Memory B cell (primary cell): ENCODE measurements at places on chromosomes 12 and 14.

DNA sequence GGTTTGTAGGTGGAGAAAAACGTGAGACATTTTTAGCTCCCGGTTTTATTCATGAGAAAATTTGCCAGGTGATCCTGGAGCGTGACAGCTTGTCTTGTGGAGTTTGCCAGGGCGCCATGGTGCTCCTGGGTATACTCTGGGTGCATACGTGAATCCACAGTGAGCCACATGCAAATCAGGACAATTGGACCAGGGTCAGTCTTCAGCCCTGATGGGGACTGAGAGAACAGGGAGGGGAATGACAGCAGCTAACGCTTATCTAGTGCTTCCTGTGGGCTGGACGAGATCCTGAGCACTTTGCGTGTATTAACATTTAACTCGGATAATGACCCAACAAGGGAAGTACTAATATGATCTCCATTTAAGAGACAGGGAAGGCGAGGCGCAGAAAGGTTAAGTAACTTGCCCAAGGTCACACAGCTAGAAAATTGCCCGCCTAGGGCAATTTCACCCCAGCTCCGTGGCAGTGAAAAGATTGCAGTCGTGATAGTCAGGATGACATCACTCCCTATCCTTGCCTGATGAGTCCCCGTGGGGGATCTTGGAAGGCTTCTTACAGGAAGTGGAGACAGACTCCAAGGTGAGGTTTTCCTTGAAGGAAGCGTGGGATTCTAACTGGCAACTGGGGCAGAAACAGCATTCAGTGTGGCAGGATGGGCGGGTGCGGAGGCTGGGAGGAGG is 118.4 kb upstream of the NCOR2 start:
- DNase-seq: no peak

- no peak for DNase-seq
These were observed 48.6 kb downstream of the CACNA1C start for GRCh38 chr12:2101359-2101758.

GRCh38 chr12:55492078-55492477 is at the start of gene OR6C68:
Gene OR6C68 (plus strand): TSS chr12:55492378. CDS start chr12:55492378, 0 bp downstream.
- no peak for DNase-seq

DNA sequence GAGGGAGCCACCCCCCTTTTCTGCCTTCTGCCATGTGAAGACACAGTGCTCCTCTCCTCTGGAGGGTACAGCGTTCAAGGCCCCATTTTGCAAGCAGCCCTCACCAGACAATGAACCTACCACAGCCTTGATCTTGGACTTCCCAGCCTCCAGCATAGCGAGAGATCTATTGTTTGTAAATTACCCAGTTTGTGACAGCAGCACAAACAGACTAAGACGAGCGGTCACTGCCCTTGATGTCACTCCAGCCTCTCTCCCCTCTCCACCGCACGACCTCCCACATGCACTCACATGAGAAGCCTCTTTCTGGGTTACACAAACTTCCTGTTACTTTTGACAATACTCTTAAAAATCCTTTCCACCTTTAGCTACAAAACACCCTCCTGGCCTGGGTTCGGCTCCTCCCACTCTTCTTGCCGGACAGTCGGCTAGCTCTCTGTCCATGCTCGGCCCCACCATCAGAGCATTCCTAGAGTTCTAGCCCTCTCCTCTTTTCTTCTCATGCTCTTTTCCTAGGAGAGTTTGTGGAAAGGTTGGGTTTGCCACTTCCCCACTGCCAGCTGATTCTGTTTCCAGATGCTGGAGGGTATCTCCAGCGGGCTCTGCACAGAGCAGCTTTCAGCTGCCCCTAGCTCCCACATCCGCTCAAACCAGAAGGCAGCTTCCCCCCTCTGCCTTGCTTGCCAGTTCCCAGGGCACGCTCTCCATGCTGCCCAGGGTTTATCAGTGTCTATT is 124.3 kb downstream of the FOXN3 start:
- DNase-seq: no peak

DNA sequence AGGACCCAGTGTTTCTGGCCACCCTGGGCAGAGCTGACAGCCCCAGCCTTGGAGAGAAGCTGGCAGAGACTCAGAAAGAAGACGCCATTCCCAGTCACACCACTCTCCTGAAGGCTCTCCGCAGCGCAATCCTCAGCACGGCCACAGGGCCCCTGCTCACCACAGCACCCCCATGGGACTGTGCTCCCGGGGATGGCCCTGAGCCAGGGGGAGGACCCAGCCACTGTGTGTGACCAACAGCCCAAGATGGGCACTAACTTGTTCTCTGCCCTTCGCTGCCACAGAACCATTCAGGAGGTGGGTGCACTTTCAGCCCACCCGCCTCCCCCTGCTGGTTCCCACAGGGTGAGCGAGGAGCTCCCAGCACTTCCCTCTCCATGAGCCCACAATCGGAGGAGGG is 57.1 kb downstream of the CCNK start:
- DNase-seq: no peak
